ENCODE measurements at places on chromosomes 2 and 18.

GRCh38 chr18:44882163-44882868 is 201.6 kb downstream of the SETBP1 start:
- no peak for DNase-seq

GRCh38 chr2:171185941-171186340 is 25.2 kb upstream of the TLK1 start:
- DNase-seq, result no peak

- DNase-seq, result no peak
Observed at GRCh38 chr2:85741211-85741832, 12.5 kb upstream of the ATOH8 start.

GRCh38 chr2:236536727-236537398 is 32.8 kb upstream of the ACKR3 start:
- peak; percentile 21 for DNase-seq

GRCh38 chr2:100522430-100522829 is 40.4 kb upstream of the PDCL3 start:
- DNase-seq, result no peak

DNA sequence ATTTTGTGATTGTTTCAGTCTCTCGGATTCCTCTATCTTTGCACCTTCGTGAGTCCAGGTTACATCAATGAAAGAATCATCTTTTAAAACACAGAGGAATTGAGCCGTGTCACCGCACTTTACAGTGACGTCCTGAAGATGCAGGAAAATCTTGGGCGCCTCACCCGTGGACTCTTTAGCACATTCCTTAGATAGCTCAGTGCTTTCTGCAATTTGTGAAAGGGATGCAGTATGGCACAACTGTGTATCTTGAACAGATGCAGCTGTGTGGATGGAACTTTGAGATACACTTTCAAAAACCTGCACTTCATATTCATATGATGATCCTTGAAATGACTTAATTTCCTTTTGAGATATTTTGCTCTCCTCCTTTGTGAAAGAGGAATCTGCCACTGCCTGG is 50.9 kb downstream of the TTN start:
- DNase-seq, result no peak

DNA sequence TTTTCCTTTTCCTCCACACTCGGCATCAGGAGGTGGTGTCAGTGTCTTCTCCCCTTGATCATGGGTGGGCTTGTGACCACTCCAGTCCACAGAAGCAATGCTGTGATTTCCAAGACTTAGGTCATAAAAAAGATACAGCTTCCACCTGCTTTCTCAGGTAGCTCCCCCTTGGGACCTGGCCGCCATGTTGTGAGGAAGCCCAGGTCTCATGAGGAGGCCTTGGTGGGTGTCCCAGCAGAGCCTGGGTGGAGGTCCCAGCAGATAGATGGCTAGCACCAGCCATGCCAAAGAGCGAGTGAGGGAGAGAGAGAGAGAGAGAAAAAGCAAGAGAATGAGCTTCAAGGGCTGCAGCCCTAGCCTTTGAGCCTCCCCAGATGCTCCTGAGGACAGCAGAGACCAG is 16.0 kb downstream of the SLC66A2 start:
- no peak for DNase-seq

GRCh38 chr2:123770996-123771720 is 253.9 kb upstream of the CNTNAP5 start:
- DNase-seq, result no peak

DNA sequence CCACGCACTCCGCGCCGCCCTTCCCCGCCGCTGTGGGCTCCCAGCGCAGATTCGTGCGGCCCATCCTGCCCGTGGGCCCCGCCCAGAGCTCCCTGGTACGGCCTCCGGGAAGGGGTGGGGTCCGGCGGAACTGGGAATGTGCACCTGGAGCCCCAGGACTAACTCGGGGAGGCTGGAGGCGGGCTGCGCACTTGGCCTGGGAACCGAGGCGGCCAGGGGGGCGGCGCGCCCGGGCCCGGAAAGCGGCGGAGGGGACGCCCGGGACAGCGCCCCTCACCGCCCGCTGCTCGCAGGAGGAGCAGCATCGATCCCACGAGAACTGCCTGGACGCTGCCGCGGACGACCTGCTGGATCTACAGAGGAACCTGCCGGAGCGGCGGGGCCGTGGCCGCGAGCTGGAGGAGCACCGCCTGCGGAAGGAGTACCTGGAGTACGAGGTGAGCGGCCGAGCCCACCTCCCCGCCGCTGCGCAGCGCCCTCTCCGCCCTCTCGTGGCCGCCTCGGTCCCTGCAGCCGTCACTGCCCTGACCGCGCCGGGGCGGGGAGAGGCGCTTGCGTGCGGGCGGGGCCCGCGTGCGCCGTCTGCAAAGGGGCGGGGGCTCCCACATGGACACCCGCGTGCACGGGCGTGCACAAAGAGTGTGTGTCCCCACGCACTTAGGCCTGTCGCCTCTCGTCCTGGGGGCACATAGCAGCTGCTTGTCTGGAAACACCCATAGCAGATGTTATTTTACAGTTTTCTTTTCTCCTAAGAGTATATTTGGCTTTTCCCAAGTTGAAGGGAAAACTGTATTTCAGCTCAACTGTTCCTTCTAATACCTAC is 25.2 kb downstream of the PSD4 start:
- DNase-seq, result peak; percentile 84

GRCh38 chr2:233446121-233446520 is 91.8 kb downstream of the DGKD start:
- no peak for DNase-seq

Measured in stimulated activated CD4-positive, alpha-beta T cell treated with anti-CD3 and anti-CD28 coated beads, Interleukin-15, amount 100 ng/mL, for 1 hour (primary cell).